Naive thymus-derived CD4-positive, alpha-beta T cell (primary cell): ENCODE measurements at places on chromosomes 7 and 10. TPM values are rescaled to one million over a fixed set of nuclear protein-coding genes. Genes with fewer than 3 reads are reported as not detected.

- no peak for DNase-seq
These were observed 594.8 kb upstream of the FZD8 start for GRCh38 chr10:36236931-36237330.

CRCP gene
- total RNA-seq, result 26.1 and 35.3 TPM in 2 replicates

CRHR2 gene
- total RNA-seq, result not detected

SPDYE11 gene
- not detected for total RNA-seq

DNA sequence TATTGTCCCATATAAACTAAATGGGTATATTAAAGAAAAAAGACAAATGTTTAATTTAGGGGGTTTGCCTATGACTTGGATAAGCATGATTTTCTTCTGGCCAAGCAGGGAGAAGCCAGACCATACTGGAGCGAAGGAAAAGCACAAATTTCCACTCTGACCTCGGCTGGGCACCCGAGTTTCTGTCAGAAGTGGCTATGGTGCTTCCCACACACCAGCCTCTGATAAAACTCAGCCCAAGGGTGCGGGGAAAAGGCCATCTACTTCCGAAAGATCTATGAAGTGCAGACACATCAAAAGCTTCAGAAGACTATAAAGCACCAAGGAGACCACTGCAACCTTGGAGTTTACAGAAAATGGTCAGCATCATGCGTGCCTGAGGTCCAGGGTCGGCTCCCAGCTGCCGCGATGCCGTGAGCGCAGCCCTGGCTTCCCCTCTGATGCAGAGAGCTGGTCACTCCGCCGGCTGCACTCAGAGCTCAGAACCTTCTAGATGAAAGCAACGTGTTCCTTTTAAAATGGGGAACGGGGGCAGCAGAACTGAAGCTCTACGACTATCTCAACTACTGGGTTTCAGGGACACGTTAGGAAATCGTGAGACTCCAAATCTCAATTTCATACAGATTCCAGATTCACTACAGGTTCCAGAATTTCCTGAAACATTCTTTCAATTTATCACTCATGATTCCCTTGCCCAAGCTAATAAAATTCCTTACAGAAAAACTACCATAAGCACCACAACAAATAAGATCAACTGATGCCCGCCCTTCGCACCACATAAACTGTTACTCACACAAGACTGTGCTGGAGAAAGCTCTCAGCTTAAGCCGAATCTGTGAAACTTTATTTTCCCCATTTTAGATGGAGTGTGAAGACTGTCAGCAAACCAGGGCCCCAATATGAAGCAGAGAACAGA is 84.5 kb downstream of the DIP2C start:
- no peak for DNase-seq

DNA sequence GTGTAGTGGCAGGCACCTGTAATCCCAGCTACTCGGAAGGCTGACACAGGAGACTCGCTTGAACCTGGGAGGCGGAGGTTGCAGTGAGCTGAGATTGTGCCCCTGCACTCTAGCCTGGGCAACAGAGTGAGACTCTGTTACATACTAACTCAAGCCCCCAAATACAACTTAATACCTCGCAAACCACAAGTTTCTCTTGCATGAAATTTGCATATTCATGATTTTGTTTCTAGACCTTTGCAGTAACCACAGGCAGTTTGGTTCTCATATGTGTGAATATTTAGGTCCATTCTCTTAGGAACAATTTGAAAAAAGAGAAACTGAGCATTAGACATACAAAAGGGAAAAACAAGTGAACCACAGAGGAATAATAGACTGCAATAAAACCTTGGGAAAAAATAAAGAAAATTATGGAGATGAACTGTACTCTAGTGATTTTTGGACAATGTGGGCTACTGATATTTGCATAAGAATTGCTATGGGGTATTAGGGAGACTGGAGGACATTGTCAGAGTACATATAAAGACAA is 77.0 kb downstream of the ZNF277 start:
- no peak for DNase-seq

GRCh38 chr10:29199941-29200679 is 88.8 kb upstream of the LYZL1 start:
- DNase-seq, result no peak

NHLRC2 gene
- 24.9 and 25.9 TPM in 2 replicates for total RNA-seq

- no peak for DNase-seq
These were observed 230.0 kb upstream of the PPP1R3A start for GRCh38 chr7:114148779-114149178.

DNA sequence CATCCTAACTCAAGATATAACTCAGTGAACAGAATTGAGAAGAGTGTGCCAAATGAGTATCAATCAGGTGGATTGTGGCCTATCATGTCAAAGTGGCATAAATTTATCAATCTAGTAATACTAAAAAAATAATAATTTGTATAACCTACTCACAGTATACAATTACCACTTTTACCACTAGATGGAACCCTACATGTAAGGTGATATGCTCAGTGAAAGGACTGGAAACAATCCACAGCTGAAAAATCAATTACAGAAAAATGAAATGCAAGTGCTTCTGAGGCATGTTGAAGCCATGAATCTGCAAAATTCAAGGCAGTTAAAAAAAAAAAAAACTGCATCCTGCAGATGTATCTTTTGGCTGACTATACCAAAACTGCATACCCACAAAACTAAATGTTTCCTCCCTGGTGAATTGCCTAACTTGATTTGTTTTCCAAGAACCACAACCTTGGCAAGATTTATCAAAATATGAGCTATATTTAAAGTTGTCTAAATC is 13.9 kb downstream of the ARHGAP19 start:
- peak; percentile 50 for DNase-seq

- peak; percentile 69 for DNase-seq
These were observed 34.8 kb downstream of the GRID2IP start for GRCh38 chr7:6516387-6516983.

THNSL1 gene
- 1.4 TPM for total RNA-seq

EN2 gene
- total RNA-seq, result not detected

DNA sequence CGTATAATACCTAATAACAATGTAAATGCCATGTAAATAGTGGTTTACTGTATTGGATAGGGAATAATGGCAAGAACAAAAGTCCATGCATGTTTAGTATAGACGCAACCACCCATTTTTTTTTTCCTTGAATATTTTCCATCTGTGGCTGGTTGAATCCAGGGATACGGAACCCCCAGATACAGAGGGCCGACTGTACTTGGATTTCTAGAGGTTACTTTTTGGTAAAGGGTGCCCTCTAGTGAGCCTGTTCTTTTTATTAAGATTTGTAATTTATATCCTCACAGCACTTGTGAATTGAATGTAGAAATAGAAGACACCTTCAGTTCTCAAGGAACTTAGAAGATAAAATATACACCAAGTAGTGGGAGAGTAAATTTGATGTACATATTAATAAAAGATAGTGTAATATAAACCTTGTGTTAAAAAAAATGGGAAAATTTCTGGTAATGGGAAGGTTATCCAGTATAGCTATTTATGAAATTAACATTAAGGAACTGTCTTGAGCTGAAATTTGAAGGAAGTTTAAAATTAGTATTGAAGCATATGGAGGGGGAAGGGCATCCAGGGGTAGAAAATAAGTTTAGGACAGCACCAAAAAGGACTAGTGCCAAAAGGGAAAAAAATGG is 32.0 kb downstream of the EXOC6 start:
- DNase-seq, result no peak

LLCFC1 gene
- total RNA-seq, result 0.76 TPM

PDZD7 gene
- 1.8 TPM for total RNA-seq

WAC gene
- total RNA-seq, result 165 TPM

DNA sequence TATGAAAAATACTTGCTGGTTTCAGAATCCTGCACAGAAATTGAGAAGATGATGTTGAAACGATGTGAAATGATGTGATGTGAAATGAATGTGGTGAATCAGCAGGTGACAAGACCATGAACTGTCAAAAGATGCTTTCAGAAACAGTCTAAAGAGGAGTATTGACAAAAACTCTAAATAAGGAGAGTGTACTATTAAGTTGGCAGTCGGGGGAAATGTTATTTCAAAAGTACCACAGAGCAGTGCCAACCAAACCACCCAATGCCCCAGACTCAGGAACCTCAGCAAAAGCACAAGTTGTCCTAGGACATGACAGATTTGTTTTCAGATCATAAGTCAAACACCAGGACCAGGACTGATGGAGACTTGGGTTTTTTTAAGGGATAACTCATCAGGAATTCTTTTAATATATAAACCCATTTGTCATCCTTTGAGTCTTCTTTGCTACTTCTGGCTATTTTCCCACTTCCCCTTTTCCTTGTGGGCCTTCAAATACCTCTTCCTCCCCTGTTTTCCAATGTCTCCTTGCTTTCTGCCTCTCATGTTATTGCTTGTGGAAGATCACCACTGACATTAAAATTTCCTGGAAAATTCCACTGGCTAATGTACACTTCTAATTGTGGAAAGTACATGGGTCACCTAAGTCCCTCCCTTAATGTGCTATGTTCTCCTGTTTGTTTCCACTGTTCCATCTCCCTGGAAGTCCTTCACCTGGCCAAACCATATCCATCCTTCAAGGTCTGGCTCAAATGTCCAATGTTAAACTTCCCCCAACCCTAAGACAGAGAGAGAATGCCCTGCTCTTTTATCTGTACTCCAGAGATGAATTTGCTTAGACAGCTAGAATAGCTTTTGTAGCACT is 10.2 kb upstream of the PPP1R3C start:
- no peak for DNase-seq

DNA sequence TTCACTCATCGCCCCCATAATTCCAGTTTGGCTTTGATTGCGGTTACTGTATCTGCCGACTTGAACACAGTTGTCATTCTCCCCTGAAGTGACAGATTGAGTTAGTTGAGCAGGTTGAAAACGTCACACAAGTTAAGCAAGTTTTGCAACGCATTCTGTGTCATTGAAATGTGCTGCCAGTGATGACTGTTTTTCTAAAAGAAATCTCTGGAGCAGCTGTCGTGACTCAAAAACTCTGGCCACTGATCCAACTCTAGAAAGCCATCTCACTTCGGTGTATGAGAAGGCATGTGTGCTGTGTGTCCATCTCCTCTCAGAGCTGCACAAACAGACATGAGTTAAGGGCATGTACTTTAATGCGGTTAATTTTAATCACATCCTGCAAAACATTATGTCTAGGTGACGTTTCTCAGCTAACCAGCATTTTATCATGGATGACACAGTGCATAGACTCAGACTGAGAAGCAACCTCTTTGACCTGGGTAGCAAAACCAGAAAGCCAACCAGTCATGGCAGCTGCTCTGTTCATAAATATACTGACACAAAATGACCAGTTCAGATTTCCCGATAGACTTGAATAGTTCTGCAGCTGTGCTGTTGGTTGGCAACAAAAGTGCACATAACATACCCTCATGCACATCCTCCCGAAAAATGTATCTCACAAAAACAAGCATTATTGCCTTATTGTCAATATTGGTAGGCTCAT is 69.3 kb downstream of the CSTF2T start:
- no peak for DNase-seq

TDRD1 gene
- 0.35 TPM for total RNA-seq

SMIM30 gene
- 21.0 TPM for total RNA-seq

DNA sequence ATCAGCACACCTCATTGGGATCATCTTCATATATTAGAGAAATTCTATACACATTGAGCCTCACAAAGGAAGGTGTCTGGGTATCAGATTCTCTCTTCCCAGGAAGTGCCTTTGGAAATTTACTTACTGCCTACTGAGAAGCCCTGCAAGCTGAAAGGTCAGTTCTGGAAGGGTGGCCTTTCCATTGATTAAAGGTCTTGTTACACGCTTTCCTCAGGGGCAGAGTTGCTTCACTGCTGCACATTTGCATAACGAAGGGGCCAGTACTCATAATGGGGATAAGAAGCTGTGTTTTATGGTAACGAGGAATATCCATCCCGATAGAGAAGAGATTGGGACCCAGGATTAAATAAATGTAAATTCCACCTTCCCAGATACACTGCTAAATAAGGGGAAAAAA is 19.4 kb upstream of the IL15RA start:
- DNase-seq, result no peak

DNA sequence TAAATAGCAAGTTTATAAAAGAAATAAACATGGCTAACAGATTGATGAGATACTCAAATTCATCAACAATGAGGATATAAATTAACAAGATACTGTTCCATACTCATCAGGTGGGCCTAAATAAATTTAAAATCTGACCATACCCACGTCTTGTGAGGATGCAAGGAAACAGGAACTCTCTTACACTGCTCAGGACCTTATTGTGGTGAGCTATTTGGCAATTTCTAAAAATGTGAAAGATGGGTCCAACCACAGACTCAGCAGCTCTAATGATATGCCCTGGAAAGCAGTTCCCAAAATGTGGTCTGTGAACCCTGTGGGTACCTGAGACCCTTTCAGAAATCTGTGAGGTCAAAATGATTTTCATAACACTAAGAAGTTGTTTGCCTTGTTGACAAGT is 21.5 kb downstream of the RPP38 start:
- no peak for DNase-seq

- no peak for DNase-seq
These were observed 236.9 kb downstream of the CREB5 start for GRCh38 chr7:28649189-28649588.

AZGP1 gene
- not detected for total RNA-seq

GRCh38 chr10:79449181-79450146 is 4.0 kb upstream of the ZCCHC24 start:
- no peak for DNase-seq

GRCh38 chr10:90289037-90289436 is 568.8 kb downstream of the HTR7 start:
- DNase-seq, result no peak

GRCh38 chr7:133207687-133208086 is 45.2 kb upstream of the EXOC4 start:
- DNase-seq, result no peak

DNA sequence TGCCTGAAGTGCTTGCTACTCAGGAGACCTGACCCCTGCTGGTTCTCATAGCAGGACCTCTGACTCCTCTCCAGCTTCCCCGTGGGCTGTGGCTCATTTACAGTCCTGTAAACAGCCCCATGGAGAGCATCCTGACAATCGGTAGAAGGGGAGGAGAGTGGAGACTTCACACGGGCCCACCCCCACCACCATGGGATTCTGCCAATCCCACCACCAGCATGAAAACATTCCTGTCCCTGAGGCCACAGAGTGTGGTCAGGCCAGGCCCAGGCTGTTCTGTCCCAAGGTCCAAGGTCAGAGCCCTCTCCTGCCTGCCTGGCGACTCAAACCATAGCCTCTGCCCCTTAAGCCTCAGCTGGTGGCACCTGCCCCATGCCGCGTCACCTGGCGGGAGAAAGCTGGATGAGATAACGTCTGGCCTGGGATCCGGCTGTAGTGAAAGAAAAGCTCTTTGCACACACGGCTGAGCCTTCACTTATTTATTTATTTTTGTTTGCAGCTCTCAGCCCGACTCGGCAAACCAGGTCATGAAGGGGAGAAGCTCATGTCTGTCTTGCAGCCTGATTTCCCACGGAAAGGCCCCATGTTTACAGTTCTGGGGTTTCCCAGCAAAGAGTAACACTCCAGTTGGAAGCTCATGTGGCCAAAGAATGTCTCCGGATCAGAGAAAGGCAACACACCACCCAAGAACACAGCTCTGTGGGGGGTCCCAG is 293.6 kb upstream of the ZMIZ1 start:
- DNase-seq, result no peak

DNA sequence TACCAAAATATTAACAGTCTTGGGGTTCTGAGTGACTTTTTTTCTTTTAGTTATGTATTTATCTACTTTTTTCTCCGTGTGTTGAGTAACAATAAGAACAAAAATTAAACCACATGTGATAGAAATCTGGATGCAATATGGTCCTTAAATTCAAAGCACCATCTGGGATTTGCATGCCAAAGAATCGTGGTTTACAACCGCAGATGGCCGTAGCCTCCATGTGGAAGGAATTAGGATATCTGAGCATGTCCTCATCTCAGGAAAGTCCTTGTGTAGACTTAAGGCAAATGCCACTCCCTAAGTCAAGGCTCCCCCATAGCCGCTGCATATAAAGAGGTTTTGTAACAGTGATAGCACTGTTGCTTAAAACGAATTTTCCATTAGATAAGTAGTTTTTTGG is 304.0 kb downstream of the ZEB1 start:
- no peak for DNase-seq

GRCh38 chr10:501596-501995 is 187.9 kb downstream of the DIP2C start:
- DNase-seq, result no peak
